ENCODE measurements at places on chromosomes 4 and X. TPM values are rescaled to one million over a fixed set of nuclear protein-coding genes. Genes with fewer than 3 reads are reported as not detected.
A peak's percentile ranks its signal among the peaks of the same experiment; 100 is the strongest.

DNA sequence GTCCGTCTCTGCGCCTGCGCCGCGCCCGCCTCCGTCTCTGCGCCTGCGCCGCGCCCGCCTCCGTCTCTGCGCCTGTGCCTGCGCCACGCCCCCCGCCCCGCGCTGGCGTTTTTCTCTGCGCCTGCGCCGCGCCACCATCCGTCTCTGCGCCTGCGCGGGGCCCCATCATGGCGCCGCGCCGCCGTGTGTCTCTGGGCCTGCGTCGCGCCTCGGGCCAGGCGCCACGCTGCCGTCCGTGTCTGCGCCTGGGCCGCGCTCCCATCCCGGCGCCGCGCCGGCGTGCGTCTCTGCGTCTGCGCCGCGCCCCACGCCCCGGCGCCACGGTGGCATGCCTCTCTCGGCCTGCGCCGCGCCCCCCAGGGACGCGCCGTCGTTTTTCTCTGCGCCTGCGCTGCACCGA, 51.8 kb upstream of the DUX4 start:
- DNase-seq, result no peak

DNA sequence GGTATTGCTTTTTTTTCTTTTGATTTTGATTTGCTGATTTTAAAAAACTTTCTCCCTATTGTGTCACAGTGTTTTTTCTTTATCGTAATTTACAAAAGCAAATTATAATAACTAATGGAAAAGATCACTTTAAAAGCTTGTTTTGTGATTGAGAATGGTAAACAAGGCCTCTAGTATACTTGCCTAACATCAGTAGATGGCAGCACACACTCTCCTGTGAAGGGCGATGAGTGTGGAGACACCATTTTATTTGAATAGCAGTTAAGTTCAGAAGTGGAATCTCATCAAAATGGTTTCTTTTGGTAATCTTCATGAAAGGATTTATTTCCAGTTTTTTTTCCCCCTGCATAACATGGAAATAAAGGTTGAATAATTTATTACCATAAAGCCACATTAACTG, 72.3 kb downstream of the PAK3 start:
- no peak for DNase-seq

GRCh38 chr4:6991771-6992557, 51.2 kb upstream of the TADA2B start:
- no peak for DNase-seq

- no peak for DNase-seq
Observed at GRCh38 chrX:155148724-155149537, 67.3 kb upstream of the VBP1 start.

Gene OFD1
- total RNA-seq, result 25.1 TPM

Gene HMGN5
- total RNA-seq, result 29.4 TPM

Gene CTAG1A
- total RNA-seq, result not detected

Gene FGB
- not detected for total RNA-seq

Gene CWH43
- not detected for total RNA-seq

DNA sequence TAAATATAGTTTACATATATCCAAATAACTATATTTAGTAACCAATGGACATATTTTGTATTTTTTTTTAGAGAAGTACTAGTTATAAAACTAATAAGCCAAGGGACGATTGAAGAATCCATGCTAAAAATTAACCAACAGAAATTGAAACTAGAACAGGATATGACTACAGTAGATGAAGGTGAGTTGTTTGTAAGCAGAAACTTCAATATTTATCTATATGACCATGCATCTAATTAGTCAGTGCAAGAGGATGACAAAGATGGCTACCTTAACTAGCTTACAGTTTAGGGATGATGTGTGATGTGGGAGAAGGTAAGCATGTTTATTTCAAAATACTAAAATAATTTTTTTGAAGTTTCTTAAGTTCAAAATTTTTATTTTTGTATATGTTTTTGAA, 57.7 kb downstream of the HPGDS start:
- no peak for DNase-seq

Gene ITGB1BP2
- total RNA-seq, result 2.0 TPM

Gene LANCL3
- total RNA-seq, result 1.8 TPM

DNA sequence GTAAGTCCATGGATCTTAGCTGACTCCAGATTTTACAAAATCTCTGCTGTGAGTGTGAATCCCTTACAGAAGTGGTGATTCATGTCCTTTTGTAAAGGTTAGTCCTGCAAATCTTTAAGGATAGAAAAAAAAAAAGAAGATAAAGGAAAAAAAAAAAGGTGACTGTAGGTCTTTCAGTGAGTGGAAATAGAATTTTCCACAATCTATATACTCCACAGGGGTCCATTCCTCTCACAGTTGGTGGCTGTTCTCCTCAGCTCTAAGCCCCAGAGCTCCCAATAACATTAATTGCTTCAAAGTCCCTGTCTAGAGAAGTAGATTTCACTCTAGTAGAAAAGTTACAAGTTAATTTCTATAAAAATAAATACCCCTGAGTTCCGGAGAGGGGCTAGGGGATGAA, 189.1 kb downstream of the NDST4 start:
- no peak for DNase-seq

GRCh38 chrX:19075754-19076153, 46.5 kb downstream of the ADGRG2 start:
- no peak for DNase-seq

DNA sequence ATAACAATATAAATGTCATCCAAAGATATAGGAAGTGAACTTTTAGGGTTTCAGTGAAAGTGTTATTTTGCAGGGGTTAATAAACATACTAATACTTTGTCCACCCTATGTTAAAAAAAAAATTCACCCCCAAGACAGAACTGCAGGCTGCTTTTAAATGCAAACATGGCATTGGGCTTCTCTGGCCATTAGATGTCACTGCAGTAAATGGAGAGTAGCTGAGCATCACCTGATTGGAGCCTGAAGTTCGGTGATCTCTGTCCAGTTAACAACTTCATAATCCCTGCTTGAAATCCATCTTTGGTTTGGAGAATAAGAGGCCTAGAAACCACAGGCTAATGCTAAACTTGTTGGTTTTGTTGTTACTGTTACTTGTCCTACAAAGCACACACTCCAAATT, 18.7 kb downstream of the SLC25A43 start:
- no peak for DNase-seq

DNA sequence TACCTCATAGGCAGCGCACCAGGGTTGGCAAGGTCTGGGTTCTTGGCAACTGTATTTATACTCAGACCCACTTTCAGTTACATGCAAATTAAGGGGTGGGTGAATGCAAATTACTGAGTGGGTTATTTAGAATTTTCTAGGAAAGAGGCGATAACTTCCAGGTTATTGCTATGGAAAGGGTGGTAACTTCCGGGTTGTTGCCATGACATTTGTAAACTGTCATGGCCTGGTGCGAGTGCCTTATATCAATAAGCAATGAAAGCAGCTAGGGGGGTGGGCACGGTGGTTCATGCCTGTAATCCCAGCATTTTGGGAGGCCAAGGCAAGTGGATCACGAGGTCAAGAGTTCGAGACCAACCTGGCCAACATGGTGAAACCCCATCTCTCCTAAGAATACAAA, 57.5 kb upstream of the SLC7A3 start:
- DNase-seq, result no peak

GRCh38 chr4:101279377-101279871, 67.9 kb downstream of the PPP3CA start:
- DNase-seq, result peak; percentile 48

DNA sequence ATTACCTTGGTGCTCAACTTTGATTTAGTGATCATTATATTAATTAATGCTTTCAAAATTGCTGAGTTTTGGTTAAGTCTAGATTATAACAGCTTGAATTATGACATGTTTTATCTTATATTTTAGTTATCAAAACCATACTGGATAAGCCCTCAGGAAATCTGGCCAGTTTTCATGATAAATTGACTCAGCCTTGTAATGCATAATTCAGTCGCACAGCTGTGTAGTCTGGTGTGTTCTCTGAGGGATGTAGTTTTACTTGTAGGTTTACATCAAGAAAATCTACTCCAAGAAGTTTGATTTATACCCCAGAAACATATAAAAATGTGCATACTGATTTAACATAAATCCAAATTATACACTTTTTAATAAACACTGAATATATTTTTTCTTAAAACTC, 477.5 kb downstream of the SPRY1 start:
- DNase-seq, result no peak

GRCh38 chr4:94452476-94453371, 982 bp downstream of the PDLIM5 start:
- peak; percentile 77 for DNase-seq

- no peak for DNase-seq
Observed at GRCh38 chrX:29841750-29842149, 373.6 kb upstream of the MAGEB2 start.

- no peak for DNase-seq
Observed at GRCh38 chr4:183919141-183919540, 14.0 kb downstream of the STOX2 start.

- DNase-seq, result no peak
Observed at GRCh38 chr4:71518283-71518989, 179.6 kb downstream of the SLC4A4 start.

Gene UNC5C
- 1.2 TPM for total RNA-seq

- DNase-seq, result no peak
Observed at GRCh38 chr4:168560184-168561180, 63.6 kb downstream of the PALLD start.

- no peak for DNase-seq
Observed at GRCh38 chr4:185587427-185588161, 52.3 kb upstream of the PDLIM3 start.

Gene COL4A5
- 24.9 TPM for total RNA-seq

Measured in tibial nerve (tissue), 4 donors.